ENCODE measurements at places on chromosomes 13 and 19. TPM values are rescaled to one million over a fixed set of nuclear protein-coding genes. Genes with fewer than 3 reads are reported as not detected.

ZBTB45 gene
- polyA plus RNA-seq = 8.5 TPM

KPTN gene
- polyA plus RNA-seq = 8.1 TPM

PRRG2 gene
- 7.0 TPM for polyA plus RNA-seq

TPP2 gene
- 19.2 TPM for polyA plus RNA-seq

KLF5 gene
- 162 TPM for polyA plus RNA-seq

DNA sequence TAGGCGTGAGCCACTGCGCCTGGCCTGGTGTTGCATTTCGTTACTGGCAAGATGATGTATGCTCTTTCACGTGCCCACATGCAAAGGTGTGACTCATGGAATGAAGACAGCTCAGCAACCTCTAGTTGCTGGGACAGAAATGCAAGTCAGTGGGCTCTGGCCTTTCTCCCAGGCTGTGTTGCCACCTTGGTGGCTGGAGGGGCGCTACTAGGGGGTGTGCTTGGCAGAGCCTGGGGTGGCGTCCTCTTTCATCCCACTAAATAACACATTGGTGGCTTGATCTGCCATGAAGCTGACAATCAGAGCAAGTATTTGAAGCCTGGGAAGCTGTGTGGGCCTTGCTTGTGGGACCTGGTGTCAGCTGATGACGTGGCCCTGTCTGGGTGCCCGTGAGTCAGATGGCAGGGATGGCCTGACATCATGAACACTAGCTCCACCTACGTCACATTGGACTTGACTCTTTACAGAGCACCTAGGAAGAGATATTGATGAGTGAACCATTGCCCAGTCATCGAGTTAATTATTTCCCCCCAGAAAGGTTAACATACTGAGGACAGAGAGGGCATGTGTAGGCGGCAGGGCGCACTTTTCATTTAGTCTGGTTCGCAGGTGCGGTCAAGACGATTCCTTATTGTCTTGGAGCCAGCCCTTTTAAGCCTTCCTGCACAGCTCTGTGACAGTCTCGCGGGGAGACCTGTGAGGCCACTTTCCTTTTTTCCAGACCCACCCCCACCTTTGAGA lies 154.2 kb downstream of the TM9SF2 start:
- DNase-seq = peak; percentile 73

GRCh38 chr13:77333594-77333993 lies 6.7 kb upstream of the MYCBP2 start:
- no peak for DNase-seq

- DNase-seq = no peak
Observed at GRCh38 chr19:13255041-13255718, 105.0 kb downstream of the IER2 start.

DNA sequence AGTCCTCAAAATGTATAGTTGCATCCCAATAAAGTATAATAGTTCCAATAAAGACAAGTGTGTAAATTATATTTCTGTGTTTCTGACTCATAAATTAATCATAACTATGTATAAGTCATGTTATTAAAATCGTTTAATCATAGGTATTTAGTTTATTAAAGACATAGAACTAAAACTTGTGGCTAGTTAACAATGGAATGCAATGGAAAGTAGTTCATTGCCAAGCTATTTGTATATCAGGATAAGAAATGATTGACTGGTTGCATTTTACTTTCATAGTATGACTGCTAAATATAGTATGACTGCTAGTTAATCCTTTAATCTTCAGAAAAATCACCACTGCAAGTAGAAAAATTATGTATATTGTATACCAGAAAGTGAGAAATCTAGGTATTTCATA lies 16.9 kb downstream of the COG3 start:
- no peak for DNase-seq

GRCh38 chr19:54373781-54374631 lies 9.3 kb upstream of the LAIR1 start:
- DNase-seq = no peak

GRCh38 chr19:7744871-7745650 lies 2.3 kb downstream of the CD209 start:
- DNase-seq = no peak

DNA sequence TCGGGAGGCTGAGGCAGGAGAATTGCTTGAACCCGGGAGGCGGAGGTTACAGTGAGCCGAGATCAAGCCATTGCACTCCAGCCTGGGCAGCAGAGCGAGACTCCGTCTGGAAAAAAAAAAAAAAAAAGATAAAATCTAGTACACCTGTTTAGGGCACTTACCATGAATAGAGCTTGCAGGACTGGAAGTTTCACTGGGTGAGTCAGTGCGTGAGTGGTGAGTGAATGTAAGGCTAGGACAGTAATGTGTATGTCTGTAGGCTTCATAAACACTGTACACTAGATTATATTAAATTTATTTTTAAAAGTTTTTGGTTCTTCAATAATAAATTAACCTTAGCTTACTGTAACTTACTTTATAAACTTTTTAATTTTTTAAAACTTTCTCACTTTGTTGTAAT lies 22.9 kb downstream of the PPP5C start:
- DNase-seq = peak; percentile 87

- no peak for DNase-seq
Observed at GRCh38 chr19:13122275-13122878, 4.3 kb downstream of the NACC1 start.

GRCh38 chr13:43146400-43146799 lies 123.0 kb downstream of the DNAJC15 start:
- no peak for DNase-seq

GRCh38 chr13:30323524-30323923 lies 16.2 kb upstream of the KATNAL1 start:
- no peak for DNase-seq

- no peak for DNase-seq
Observed at GRCh38 chr19:46023311-46023779, 492 bp upstream of the PGLYRP1 start.

GRCh38 chr19:18119717-18120105 lies 22.1 kb downstream of the MAST3 start:
- DNase-seq = no peak

GRCh38 chr19:14606627-14607026 lies 23.7 kb downstream of the CLEC17A start:
- DNase-seq = no peak

DNA sequence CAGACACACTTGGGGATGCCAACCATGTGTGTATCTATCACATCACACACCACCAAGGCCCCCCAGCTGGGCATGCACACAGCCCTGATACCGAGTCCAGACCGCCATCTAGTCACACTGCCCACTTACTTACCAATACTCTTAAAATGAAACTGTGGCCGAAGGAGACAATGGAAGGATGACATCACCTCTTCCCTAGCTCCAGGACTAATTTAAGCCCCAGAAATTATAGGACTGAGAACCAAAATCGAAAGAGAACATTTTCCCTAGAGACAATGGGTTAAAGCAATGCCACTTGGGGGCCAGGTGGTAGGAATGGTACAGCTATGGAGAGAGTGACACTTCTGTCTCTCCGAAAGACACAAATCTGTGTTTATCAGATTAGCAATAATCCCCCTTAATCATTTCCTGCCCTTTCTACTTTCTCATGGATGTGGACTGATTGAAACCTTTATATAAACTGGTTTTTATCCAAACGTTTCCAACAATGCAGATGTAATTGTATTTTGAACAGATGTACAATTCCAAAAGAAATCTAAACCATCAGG lies 663 bp upstream of the GGACT start:
- DNase-seq = no peak

- peak; percentile 21 for DNase-seq
Observed at GRCh38 chr13:20168396-20168795, 7.5 kb upstream of the GJA3 start.

DNA sequence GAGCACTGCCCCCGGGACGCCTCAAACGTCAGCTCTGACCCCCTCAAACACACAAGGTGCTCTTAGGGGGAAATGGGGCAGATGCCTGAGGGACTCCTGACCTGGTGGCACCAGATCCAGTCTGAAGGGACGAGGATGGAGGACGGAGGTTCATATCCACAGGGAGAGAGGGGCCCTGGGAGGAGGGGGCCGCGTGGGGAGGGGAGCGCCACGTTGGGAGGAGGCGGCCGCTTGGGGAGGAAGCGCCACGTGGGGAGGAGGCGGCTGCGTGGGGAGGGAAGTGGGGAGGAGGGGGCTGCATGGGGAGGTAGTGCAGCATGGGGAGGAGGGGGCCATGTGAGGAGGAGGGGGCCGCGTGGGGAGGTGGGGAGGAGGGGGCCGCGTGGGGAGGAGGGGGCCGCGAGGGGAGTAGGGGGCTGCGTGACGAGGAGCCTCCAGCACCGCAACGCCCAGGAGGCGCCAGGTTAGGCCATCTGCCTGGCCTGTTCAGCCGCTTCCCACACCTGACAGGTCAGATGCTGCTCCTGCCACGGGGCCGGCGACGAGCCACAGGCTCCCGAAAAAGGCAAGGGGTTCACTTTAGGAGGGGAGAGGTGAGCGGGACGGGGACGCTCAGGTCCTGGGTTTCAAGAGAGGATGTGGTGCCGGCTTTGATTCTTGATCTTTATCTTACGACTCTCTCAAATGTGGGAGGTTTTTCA lies 36.7 kb upstream of the C13orf46 start:
- DNase-seq = no peak

GRCh38 chr13:56332671-56333070 lies 808.0 kb upstream of the PRR20A start:
- no peak for DNase-seq

DNA sequence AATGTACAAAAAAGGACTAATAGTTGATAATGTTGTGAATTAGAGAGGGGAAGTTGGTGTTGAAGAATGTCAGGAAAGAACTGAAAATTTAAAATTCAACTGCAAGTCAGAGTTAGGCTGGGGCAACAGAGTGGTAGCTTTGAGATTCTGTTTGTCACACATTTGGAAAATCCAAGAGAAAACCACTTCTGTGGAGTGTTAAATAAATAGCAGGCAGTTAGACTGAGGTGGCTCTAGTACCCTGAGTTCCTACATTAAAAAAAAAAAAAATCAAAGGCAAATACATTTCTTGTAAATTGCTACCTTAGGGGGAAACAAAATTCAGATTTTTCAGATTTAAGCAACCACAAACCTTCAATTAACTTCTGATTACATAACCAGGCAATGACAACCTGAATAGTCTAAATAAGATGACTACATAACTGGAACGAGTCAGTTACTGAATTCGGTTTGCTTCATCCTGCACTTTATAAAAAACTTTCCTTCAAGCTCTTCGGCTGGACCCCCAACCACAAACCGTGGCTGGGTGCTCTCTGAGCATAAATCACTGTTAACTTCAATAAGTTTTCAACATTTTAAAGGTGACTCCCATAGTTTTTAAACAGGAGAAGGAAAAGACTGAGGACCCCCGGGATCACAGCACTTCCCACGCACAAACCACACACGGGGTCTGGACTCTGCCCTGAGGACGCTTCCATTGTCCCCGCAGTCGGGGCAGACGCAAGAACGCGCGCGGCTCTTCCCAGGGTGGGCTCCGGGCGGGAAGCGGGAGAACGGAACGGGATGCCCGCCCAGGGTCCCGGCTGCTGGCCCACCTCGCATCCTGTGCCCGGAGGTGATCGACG lies 725 bp downstream of the ZNF682 start:
- DNase-seq = no peak

- no peak for DNase-seq
Observed at GRCh38 chr19:32458500-32459123, 53.0 kb downstream of the DPY19L3 start.

All from mammary epithelial cell (primary cell).